Ovary (tissue), 10 donors: ENCODE measurements at places on chromosomes 2 and 18. TPM values are rescaled to one million over a fixed set of nuclear protein-coding genes. Genes with fewer than 3 reads are reported as not detected.

The GALNT5 gene
- total RNA-seq, result not detected

GRCh38 chr18:75471850-75472249, 44.3 kb upstream of the SMIM21 start:
- DNase-seq, result no peak

GRCh38 chr2:189613077-189613636, 32.6 kb upstream of the SLC40A1 start:
- DNase-seq, result peak; percentile 54

- DNase-seq, result no peak
These were observed 151.8 kb upstream of the PTPRM start for GRCh38 chr18:7415081-7415894.

GRCh38 chr2:98737848-98738247, 6.9 kb upstream of the MGAT4A start:
- DNase-seq, result no peak

DNA sequence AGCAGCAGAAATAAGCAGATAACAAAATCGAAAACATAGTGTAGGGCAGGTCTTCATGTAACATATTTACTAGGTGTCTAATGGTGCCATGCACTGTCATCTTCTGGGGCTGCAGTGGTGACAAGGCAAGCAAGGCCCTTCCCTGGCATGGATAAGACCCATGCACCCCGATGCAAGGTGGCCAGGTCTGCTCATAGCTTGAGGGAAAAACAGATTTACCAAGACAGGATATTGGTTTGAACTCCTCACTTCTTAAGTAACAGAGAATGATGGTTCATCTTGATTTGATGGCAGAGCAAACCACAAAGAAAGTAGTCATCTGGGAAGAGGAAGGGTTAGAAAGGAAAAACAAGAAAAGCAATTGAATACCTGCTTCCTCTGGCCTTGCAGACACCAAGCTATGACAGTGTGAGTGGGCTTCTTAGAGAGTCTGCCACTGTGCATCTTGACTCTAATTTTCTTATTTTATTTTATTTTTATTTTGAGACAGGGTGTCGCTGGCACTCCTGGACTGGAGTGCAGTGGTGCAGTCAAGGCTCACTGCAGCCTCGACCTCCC, 35.8 kb upstream of the EML6 start:
- DNase-seq, result no peak

The SERTAD2 gene
- 23.3 TPM for total RNA-seq

DNA sequence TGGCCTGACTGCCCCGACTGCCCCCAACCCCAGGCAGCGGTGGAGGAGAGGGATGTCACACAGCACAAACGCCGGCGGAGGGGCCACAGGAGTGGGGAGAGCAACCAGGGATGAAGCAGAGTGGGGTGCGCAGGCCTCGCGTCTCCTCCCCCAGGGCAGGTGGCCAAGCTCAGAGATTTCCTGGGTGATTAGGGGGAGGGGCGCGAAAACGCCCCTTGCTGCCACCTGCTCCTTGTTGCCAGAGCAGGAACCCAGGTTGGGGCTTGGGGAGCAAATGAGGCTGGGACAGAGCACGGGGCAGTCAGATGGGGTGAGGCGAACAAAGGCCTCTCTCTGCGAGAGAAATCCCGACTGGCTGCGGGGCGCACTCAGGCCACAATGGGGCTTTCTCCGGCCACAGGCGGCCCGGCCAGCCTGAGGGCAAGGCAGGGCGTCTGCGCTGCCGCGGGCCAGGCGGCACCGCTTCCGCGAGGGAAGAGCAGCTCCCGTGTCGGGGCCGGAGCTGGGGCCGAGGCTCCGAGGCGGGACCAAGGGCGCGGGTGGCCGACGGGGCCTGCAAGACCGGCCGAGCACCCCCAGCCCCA, 11.5 kb downstream of the TEX44 start:
- peak; percentile 69 for DNase-seq

The ADD2 gene
- total RNA-seq, result 1.2 TPM

GRCh38 chr2:67038195-67038594, 358.9 kb upstream of the ETAA1 start:
- no peak for DNase-seq

The SERPINB10 gene
- not detected for total RNA-seq

The CHST10 gene
- 11.9 TPM for total RNA-seq

DNA sequence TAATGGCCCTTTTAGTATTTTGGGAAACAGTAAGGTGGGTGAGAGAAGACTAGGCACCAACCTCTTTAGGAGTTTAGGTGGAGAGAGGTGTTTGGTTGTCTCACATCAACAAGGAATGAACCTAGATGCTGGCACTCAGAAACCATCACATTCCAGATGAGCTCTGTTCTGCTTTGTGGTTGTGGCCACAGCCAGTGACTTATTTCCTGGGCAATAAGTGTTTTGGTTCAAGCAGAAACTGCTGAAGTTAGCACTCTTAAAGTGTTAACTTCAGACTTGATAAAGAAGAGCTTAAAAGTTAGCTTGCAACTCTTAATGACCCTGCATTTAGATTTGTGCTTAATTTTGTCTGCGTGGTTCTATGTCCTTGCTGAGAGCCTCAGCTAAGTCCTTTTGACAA, 929.2 kb downstream of the SLC4A3 start:
- no peak for DNase-seq

The SGPP2 gene
- total RNA-seq, result 3.3 TPM

DNA sequence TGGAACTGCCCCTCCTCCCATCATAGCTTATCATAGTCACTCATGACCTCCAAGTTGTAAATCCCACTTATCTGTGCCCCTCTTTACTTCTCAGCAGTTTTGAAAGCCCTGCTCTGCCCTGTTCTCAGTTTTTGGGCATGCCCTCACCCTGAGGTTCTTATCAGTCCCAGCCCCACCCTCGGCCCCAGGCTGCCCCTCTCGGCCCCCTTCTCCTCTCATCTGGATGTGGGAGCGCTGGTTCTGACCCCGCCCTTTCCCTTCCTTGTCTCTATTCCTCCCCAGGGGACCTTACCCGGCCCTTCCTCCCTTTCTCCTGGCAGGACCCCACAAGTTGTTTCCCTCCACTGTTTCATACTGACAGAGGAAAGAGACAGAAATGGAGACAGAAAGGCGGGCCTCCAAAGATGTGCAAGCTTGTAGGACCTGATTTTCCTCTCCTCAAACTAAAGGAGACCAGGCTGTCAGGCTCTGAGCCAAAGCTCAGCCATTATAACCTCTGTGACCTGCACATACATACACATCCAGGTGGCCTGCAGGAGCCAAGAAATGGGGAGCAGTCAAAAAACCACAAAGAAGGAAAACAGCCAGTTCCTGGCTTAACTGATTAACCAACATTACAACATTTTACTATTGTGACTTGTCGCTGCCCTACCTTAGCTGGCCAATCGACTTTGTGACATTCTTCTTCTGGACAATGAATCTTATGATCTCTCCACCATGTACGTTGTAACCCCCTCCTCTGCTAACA, 171.0 kb upstream of the HS6ST1 start:
- no peak for DNase-seq

GRCh38 chr2:77712601-77713000, 190.4 kb upstream of the LRRTM4 start:
- DNase-seq, result no peak

- DNase-seq, result no peak
These were observed 830.8 kb upstream of the SLC39A10 start for GRCh38 chr2:194826241-194826640.

The TNP1 gene
- not detected for total RNA-seq

The MYOM1 gene
- total RNA-seq, result 0.69 TPM

DNA sequence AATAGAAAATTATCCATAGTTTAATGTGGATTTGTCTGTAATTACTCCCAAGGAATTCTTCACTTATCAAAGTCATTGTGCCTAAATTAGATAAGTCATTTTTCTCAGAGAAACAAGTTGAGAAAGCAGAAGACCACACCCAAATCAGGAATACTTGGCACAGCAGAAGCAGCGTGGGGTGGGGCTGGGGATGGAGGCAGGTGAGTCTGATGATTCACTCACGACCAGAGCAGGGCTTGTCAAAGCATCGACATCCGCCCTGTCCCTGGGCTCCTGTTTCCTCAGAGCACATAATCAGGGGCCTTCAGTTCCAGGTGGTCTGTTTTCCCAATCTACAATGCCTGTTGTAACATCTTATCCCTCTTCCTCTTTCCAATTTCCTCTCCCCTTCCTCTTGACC, 31.5 kb upstream of the COLEC12 start:
- DNase-seq, result no peak

GRCh38 chr2:229282758-229283546, 11.9 kb upstream of the PID1 start:
- peak; percentile 55 for DNase-seq

DNA sequence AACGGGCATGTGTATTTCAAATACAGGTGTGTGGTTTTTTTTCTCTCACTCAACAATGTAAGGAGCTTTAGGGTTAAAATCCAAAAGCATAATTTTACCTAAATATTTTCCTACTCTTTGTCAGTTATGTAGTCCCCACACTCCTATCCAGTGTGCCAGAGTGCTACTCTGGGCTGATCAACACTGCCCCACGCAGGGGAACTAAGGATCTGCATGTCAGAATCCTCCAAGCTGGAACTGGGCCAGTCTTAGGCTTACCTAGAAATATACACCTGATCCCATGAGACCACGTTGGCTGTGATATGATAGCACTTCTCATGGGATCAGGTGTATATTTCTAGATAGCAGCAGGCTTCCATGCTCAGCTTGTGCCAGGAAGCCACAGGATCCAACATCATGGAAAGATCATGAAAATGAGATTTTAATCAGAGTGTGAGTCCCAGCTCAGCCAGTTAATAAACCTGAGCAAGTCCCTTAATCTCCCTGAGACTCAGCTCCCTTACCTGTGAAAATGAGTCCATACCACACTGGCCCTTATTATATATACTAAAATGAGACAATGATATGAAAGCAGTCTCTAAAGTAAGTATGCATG, 29.7 kb downstream of the CCDC141 start:
- DNase-seq, result no peak

- no peak for DNase-seq
These were observed 389.7 kb downstream of the TXNL1 start for GRCh38 chr18:56248610-56249235.
